Renal cortex interstitium (tissue), 15 donors: ENCODE measurements at places on chromosomes 7 and 10.

- no peak for DNase-seq
Measured at GRCh38 chr10:100775386-100775785, 30.0 kb downstream of the PAX2 start.

DNA sequence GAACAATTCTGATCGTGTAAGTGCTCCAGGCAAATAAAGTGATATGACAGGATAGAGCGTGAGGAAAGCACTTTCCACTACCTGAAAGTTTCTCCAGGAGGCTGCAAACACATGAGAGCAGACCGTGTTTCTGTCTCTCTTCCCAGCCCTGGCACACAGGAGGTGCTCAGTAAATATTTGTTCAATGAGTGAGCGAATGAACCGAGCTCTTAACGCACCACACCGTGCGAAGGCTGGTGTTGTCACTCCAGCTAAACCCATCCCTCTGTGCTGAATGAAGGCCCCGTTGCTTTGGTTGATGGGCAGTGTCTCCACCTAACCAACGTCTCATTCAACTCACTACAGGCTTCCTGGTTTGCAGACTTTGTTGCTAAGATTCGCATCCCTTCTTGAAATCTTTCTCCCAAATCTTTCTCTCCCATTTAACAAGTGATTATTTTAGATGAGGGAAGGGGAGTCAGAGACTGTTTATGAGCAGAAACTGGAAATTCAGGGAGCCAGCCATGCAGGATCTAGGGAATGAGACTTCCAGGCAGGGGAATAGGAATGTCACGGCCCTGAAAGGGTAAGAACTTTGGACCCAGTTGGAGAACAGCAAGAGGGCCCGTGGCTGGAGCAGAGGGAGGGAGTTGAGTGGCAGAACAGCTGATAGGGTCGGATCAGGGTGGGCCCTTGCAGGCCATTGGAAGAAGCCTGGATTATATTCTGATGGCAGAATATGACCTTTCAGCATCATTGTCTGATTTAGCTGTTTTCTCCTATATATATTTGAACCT is 282.6 kb downstream of the CAMK1D start:
- DNase-seq = no peak

DNA sequence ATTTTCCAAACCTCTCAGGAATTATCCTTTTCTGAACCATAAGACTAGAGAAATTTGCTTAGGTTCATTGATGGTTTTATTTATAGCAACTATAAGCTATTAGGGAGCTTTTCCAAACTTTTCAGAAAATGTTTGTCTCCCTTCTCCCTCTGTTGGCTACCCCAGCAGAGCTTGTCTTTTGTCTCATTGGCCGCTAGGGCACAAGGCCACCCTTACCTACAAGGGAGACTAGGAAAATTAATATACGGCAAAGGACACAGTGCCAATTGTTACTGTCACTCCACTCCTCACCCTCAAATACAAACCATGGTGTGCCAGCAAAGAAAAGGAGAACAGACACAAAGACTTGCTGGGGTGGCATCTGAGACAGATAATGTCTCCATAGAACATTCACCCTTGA is 471.4 kb downstream of the XPNPEP1 start:
- no peak for DNase-seq

DNA sequence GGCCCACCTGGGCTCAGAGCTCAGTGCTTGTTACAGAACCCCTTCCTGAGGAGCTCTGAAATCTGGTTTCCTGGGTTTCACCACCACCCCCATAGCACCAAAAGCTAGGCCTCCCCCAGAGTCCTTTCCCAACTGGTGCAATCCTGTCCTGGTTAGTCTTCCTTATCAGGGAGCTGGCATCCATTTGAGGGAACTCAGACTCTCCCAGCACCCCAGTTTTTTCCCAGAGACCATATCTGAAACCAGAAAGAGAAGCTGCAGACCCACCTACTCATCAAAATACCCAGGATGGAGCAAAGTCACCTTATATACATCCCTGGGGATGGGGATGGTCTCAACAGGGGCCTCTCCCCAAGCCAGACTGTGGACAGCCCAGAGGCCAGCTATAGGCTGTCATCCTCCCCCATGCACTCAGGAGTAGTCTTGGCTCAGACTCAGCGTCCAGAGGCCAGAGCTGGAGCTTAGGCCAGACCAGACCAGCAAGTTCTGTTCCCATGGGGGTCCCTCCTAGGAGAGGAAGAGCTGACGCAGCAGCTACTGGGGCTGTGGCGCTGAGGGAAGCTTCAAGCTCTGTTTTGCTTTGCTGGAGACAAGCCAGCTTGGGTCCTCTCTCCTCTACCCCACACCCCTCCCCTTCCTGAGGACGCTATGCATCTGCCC is 3.0 kb downstream of the TBATA start:
- DNase-seq = no peak

- DNase-seq = no peak
Measured at GRCh38 chr7:15620491-15621185, 58.8 kb upstream of the AGMO start.

DNA sequence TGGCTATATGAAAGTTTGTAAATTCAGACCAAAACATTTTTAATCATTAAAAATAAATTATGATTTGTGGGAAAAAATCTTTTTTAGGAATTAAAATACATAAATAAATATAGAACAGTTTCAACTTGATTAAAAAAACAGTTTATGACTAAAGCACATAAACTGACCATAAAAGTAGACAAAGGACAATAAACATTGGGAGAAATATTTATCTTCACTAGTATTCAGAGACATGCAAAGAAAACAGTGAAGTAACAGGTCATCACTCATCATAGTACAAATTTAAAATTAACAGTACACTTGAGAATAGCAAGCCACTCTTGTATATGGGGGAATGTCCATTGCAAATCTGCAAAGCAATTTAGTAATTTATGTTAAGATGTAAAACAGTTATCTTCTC is 28.0 kb upstream of the CELF2 start:
- no peak for DNase-seq

- no peak for DNase-seq
Measured at GRCh38 chr7:90222811-90223725, 11.5 kb downstream of the STEAP2 start.

- DNase-seq = no peak
Measured at GRCh38 chr7:47551668-47552440, 30.1 kb downstream of the TNS3 start.

DNA sequence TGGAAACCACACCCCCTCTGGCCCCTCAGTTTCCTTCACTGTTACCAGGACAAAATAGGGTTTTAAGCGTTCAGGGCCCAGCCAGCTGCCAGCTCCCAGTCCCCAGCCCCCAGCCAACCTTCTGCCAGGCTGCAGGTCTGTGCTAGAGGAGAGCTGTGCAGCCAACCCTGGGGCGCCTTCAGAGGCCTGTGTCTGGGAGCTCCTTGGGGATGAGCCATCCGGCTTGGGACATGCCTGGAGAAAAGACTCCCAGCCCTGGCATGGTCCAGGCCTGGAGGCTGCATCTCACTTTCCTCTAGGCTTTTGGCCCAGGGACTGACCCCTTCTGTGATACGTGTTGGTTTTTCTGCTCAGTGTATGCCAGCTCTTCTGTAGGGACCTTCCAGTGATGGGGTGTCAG is 487.6 kb upstream of the MGMT start:
- DNase-seq = no peak

DNA sequence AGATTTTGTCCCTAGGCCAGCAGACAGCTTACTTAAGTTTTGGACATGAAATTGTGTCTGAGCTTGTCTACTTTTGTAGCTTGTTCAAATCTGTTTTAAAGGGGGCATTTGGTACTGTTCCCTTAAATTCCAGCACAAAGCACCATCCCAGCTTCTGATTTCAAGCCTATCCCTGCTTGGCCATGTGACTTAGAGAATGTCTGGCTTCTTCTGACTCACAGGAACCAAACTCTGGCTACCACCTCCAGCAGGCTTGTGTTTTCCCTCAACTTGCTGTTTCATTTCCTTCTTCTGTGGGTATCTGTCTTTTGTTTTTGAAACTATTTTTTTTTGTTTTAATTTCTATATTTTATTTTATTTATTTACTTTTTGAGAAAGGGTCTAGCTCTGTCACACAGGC is 97.9 kb upstream of the FZD8 start:
- DNase-seq = no peak

DNA sequence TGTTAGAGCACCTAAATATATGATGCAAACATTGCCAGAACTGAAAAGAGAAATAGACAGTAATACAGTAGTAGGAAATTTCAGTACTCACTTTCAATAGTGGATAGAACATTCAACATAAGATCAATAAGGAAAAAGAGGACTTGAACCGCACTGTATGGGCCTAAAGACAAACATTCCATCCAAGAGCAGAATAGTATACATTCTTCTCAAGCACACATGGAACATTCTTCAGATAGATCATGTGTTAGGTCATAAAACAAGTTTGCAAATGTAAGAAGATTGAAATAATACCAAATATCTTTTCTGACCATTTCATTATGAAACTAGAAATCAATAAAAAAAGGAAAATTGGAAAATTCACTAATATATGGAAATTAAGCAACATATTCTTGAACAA is 185.4 kb upstream of the FOXP2 start:
- no peak for DNase-seq

GRCh38 chr7:104650991-104651640 is 322.7 kb downstream of the LHFPL3 start:
- no peak for DNase-seq

DNA sequence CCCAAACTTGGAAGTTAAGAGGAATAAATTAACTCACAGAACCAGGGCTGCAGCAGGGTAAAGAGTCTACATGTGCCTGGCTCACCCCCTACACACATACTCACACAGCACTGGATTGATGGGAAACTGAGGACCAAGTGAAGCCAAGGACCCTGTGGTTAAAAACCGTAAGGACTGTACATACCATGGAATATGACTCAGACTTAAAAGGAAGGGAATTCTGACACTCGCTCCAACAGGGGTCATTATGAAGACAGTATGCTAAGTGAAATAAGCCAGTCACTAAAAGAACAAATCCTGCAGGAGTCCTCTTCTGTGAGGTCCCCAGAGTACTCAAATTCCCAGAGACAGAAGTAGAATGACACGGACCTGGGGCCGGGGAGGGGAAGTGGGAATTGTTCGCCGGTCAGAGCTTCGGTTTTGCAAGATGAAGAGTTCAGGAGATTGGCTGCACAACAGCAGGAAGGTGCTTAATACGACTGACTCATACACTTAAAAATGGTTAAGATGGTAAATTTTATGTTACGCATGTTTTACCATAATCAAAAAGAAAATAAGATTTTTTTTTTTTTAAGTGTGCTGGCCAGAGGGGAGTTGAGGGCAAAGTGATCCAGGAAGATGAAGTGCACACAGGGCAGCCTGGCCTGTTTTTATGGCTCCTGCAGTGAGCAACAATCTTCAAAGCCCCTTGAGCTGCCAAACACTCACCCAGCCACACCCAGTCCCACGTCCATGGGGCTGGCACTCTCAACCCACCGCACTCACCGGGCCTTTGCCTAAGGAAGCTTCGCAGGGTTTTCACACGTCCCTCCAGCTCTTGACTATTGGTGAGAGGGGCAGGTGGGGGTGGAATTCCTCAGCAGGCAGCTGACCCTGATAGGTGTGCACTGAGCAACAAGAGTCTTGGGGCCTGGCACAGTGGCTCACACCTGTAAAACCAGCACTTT is 26.4 kb downstream of the DRGX start:
- no peak for DNase-seq

- no peak for DNase-seq
Measured at GRCh38 chr7:27605689-27606269, 56.9 kb downstream of the HIBADH start.

DNA sequence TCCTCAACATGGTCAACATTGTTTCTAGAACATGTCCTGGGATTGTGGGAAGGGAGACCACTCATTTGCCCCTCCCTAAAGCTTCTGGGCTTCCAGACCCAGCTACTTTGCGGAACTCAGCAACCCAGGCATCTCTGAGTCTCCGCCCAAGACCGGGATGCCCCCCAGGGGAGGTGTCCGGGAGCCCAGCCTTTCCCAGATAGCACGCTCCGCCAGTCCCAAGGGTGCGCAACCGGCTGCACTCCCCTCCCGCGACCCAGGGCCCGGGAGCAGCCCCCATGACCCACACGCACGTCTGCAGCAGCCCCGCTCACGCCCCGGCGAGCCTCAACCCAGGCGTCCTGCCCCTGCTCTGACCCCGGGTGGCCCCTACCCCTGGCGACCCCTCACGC is at the start of gene EPO:
Gene EPO, plus strand, starts transcription at position 190 of the 392 bp plus-strand sequence. CDS start 513 bp downstream, outside the sequence.
- no peak for DNase-seq

GRCh38 chr10:96310321-96310669 is 6.1 kb downstream of the DNTT start:
- no peak for DNase-seq
